ENCODE measurements at places on chromosomes 2 and 18. TPM values are rescaled to one million over a fixed set of nuclear protein-coding genes. Genes with fewer than 3 reads are reported as not detected.

The GKN1 gene
- total RNA-seq, result not detected

The TXNDC2 gene
- not detected for total RNA-seq

The NTSR2 gene
- not detected for total RNA-seq

DNA sequence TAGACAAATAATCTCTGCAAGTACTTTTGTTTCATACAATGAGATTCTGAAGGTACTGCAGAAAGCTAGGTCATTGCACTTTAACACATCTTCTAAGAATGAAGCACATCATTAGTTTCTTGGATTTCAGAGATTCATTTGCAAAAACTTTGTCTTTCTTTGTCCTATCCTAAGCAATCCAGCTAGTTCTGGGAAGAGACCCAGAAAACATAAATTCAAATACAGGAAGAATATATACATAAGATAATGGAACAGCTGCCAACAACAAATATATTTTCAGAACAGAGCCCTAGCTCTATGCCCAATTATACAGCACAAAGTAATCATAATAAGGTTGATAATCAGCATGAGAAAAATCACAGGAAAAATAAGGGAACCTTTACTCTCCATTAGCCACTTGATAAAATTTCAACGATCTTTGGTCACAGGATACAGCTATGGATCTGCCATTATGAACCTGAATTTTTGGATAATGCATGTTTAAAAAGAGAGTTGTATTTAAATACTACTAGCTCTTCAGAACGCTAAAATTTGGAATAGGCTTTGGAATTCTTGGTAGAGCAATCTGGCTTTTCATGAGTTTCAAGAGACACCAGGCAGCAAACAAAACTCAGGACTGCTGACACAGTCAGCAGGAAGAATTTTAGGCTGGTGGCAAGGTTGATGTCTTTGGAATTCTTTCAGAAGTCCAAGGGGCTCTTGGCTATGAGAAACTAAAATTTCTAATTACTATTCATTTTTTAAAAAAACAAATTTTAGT, 250.4 kb upstream of the SMIM21 start:
- no peaks in the 10 kb centered on the region for H3K4me1 ChIP-seq
- no peak overlapping the region for H3K27ac ChIP-seq
- no peak overlapping the region for H3K4me3 ChIP-seq
- no peaks in the 10 kb centered on the region for H3K27me3 ChIP-seq

DNA sequence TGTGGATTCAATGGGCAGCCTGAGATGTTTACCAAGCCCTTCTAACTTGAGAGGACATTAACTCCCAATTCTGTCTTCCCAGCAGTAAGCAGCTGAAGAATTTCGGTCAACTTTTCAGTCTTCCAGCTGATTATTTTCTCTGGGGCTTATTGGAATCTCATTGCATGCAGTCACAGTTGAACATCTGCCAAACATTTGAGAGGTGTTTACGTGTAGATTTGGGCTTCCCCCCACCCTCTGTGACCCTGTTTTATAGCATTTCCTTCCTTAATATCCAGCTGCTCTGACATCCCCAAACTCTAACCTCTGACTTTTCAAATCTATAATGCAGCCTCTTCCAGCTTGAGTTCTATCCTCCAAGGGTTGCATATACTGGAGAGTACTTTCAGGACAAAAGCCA, 16.5 kb upstream of the VIT start:
- DNase-seq, result no peak
- peaks cover 3% of the 10 kb centered on the region for H3K27me3 ChIP-seq
- H3K36me3 ChIP-seq, result no peaks in the 10 kb centered on the region

Measured in T-cell (primary cell).